Activated naive CD8-positive, alpha-beta T cell treated with anti-CD3 and anti-CD28 coated beads, Interleukin-2, amount 50 U/mL, for 16 hours (primary cell): ENCODE measurements at places on chromosomes 6 and 20.
A peak's percentile ranks its signal among the peaks of the same experiment; 100 is the strongest.

DNA sequence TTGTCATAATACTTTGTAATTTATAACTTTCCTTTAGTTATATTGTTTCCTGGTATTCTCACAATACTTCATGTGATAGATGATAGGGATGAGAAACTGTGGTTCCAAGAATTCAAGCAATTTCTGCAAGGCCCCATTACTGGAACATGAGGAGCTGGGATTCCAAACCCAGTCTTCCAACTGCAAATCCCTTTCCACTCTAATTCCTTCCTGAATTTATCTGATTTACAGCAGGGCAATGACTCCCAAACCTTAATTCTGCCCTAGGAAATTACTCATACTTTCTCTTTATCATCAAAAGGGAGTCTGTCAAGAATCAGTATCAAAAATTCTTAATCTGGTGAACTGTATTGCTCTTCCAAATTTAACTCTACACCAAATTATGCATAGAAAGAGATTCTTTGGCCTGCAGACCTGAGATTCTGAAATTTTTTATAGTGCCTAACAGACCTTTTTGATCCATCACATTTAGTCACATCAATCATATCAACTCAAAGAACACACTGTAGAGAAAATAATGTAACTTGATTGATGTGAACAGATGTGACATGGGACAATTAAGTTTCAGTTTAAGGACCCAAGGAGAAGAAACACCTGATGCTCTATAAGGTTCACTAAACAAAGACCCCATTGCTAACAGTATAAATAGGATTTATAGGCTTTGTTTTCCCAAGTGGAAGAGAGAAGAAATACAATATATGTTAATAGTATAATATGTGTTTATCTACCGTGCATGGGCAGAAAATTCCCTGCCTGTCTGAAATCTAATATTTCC lies 41.5 kb upstream of the GJA1 start:
- DNase-seq = no peak

- no peak for DNase-seq
Observed at GRCh38 chr20:34343458-34344211, 19.4 kb upstream of the ITCH start.

DNA sequence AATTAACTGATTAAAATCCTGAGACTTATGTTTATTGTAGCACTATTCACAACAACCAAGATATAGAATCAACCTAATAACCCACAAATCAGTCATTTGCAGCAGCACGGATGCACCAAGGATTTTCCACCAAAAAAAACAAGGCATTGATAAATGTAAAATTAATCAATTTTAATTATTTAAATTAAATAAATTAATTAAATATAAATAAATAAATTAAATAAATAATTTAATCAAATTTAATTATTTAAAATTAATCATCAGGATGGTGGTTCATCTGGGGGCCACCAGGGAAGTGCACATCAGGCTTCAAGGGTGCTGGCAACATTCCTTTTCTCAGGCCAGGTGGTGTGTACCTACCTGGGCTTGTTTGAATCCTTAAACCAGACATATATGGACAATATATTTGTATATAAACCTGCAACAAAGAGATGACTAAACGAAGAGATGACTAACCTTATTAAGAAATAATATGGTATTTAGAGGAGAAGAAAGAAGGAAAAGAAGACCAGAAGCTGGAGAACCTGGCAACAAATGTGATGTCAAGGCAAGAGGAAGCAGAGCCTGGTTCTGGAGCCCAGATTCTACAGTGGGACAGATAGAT lies 89.2 kb downstream of the CD164 start:
- DNase-seq = no peak

DNA sequence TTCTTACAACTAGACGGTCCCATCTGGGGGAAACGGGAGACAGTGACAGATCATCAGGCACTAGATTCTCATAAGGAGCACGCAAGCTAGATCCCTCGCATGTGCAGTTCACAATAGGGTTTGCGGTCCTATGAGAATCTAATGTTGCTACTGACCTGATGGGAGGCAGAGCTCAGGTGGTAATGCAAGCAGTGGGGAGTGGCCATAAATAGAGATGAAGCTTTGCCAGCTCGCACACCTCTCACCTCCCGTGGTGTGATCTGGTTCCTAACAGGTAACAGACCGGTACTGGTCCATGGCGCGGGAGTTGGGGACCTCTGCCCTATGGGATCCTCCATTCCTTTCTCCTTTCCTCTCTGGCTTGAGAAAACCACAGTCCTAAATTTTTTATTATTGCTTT lies 63.8 kb downstream of the TPD52L1 start:
- DNase-seq = no peak

- DNase-seq = no peak
Observed at GRCh38 chr6:124064317-124065113, 260.9 kb downstream of the NKAIN2 start.

- DNase-seq = no peak
Observed at GRCh38 chr20:10843146-10843711, 169.4 kb upstream of the JAG1 start.

DNA sequence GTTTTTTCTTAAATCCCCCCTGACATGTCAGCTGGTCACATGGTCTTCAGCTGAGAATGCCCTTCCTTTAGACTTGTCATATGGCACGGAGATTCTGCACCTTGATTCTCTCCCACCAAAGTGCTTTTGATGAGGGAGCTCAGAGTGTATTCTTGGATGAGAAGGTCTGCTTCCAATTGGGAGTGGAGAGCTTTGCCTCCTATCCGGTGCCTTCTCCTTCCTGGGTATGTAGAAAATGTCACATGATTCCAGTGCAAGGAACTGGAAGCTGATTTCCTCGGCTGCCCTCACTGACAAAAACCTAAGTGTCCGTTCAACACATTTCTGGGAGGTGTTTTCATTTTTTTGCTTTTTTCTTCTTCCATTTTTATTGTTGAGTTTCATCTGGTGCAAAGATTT lies 197.2 kb downstream of the TFAP2C start:
- no peak for DNase-seq

DNA sequence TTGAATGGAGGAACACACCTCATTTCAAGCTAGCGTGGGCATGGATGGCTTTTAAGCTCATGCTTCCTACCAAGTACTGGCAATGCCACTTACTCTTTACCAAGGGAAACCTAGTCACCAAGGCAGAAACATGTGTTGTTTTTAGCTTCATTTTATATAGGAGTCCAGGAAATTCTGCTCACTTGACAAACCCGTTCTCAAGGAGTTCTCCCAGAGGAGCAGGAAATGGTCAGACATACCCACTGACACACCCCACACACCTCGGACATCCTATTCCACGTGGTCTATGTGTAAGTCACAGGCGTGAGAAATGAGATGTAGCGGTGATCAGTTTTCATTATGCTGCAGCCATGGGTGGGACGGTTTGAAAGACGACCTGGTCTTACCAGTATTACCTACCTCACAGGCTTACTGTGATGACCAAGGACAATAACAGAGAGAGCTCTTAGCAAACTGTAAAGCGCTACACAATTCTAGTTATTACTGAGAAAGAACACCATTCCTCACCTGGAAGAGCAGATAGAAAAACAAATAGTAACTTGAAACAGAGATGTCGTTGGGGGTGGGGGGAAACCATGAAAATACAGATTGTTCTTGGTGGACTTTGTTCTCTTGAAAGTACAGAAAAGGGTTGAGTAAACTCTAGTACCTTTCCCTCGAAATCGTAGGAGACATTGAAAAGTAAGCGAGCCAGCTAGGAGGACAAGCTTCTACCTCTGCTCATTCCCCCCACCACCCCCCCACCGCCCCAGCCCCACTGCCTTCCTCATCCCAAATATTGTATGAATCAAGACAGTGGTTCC lies 1.7 kb downstream of the CNKSR3 start:
- no peak for DNase-seq

- no peak for DNase-seq
Observed at GRCh38 chr6:68774843-68775242, 139.8 kb downstream of the ADGRB3 start.

DNA sequence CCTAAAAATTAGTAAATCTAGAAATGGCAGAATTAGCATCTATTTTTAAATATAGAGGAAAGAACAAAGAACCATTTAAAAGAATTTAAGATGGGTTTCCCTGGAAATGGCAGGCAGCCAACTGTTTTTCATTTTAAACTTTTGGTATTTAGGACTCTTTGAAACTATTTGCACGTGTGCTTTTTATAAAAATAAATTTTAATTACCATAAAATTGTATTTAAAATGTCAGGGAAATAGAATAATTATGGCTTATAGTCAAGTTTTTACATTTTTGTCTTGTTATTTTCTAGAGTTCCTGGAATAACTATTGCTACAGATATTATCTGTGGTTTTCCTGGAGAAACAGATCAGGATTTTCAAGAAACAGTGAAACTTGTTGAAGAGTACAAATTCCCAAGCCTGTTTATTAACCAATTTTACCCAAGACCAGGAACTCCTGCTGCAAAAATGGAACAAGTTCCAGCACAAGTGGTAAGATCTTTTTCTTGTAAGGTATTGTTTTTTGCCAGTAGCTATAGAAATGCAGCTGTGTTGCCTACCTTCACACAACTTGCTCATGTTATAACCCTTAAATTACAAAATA lies 528.7 kb upstream of the SOX4 start:
- DNase-seq = no peak

GRCh38 chr6:166764473-166765233 lies 137.6 kb upstream of the RPS6KA2 start:
- DNase-seq = no peak

- DNase-seq = no peak
Observed at GRCh38 chr20:23270382-23270911, 80.1 kb upstream of the NXT1 start.

- no peak for DNase-seq
Observed at GRCh38 chr6:96196633-96197032, 180.9 kb downstream of the FUT9 start.

GRCh38 chr6:158072083-158072721 lies 90.5 kb downstream of the SYNJ2 start:
- peak; percentile 27 for DNase-seq

DNA sequence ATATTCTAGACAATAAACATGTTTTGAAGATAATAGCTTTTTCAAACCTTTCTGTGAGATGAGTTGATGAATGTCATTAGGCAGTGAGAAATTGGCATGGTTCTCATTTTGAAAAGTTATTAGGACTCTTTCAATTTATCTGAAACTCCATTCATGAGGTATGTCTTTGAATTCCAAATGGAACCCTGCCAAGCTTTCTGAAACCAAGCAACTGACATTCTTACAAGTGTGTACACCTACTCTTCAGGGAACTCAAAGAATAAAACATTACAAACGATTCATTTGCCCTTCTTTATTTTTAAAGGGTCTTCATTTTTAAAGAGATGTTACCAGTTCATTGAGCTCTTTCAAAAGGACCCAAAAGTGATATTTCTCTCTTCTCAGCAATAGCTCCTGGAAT lies 2.1 kb upstream of the TRDN start:
- no peak for DNase-seq

GRCh38 chr20:25372584-25373336 lies 17.9 kb downstream of the ABHD12 start:
- DNase-seq = no peak

DNA sequence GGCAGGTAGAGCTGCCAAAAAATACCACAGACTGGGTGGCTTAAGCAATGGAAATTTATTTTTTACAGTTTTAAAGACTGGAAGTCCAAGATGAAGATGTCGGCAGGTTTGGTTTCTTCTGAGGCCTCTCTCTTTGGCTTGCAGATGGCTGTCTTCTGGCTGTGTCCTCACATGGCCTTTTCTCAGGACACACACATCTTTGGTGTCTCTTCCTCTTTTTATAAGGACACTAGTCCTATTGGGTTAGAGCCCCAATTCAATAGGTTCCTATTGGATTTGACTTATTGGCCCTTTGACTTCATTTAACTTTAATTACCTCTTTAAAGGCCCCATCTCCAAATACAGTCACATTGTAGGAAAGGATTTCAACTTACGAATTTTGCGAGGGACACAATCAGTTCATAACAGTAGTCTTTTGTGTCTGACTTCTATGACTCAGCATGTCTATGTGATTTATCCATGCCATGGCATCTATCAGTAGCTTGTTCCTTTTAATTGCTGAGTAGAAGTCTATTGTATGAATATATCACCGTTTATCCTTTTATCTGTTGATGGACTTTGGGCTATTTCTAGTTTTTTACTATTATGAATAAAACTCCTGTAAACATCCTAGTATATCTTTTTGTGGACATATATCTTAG lies 11.0 kb upstream of the TCP11 start:
- DNase-seq = no peak

DNA sequence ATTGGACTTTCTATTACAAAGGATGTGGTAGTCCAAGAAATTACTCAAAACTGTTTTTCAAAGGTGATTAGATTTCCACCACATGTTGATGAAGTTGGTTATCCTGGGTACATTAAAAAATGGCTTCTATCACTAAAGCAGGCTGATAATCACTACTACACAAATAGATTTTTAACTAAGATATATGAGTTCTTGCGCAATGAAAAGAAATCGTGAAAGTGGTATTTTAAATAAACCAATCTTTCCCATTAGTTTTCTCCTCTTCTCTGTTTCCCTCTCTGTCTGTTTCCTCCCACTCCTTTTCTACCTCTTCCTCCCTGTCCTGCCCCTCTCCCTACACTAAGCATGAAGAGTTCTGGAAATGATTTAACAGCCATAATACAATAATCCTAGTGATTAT lies 487.9 kb upstream of the CITED2 start:
- DNase-seq = no peak

- DNase-seq = no peak
Observed at GRCh38 chr20:59120919-59121318, 42.7 kb upstream of the ZNF831 start.
